ENCODE measurements at places on chromosomes 12 and 14. TPM values are rescaled to one million over a fixed set of nuclear protein-coding genes. Genes with fewer than 3 reads are reported as not detected.
A peak's percentile ranks its signal among the peaks of the same experiment; 100 is the strongest.

GRCh38 chr12:62158013-62158412 is 102.2 kb upstream of the USP15 start:
- no peak for DNase-seq

- peak; percentile 71 for DNase-seq
Measured at GRCh38 chr12:4506870-4507269, 31.8 kb upstream of the RAD51AP1 start.

- peak; percentile 13 for DNase-seq
Measured at GRCh38 chr12:27176765-27177164, 67.3 kb upstream of the STK38L start.

DNA sequence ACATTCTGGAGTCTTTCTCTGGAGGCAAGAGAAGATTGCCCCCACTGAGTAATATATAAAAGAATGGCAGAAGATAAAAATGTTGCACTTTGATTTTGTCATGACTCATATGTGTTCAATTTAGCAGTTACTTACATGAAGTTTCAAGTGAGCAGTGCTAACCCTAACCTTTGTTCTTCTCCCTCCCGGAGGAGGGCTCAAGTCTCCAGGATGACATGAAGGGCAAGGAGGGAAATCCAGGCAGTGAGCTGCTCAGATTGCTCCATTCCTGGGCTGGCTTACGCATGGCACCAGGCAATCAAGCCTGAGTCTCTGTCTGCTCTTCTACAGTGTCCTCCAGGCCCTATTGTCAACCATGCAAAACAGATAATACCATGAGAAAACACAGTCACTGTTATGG is 322.3 kb downstream of the DUSP6 start:
- DNase-seq = no peak

DNA sequence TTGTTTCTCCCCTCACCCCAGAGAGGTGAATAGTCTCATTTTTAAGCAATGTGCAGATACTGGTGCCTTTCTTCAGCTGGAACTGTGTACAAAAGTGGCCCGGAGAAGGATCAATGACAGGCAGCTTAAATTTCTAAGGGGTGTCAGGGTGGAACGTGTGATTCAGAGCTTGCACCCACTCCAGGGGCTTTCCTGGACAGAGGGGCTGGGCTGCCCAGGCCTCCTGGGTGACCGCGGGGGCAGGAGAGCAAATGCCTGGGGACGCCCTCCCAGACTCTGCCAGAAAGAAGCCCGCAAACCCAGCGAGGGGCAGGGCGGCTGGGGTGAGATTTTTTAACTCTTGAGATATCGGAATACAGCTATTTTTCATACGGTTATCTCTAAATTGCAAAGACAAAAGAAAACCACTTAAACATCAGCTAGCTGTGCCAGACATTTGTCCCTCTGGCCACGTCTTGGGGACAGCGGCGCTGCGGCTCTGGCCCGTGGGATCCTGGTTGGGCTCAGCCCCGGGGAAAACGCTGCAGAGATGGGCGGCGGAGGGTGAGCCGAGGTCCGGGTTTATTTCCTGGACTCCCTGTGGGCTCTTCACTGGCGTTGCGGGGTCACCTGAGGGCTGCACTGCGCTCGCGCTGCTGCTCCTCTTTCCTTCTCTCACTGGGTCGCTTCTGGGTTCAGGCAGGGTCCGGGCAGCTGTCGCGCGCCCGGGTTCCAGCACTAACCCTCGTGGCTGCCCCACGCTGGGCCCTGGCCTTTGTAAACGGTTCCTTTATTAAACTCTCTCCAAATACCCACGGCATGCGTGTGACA is 35.8 kb downstream of the NFKBIA start:
- DNase-seq = no peak

DNA sequence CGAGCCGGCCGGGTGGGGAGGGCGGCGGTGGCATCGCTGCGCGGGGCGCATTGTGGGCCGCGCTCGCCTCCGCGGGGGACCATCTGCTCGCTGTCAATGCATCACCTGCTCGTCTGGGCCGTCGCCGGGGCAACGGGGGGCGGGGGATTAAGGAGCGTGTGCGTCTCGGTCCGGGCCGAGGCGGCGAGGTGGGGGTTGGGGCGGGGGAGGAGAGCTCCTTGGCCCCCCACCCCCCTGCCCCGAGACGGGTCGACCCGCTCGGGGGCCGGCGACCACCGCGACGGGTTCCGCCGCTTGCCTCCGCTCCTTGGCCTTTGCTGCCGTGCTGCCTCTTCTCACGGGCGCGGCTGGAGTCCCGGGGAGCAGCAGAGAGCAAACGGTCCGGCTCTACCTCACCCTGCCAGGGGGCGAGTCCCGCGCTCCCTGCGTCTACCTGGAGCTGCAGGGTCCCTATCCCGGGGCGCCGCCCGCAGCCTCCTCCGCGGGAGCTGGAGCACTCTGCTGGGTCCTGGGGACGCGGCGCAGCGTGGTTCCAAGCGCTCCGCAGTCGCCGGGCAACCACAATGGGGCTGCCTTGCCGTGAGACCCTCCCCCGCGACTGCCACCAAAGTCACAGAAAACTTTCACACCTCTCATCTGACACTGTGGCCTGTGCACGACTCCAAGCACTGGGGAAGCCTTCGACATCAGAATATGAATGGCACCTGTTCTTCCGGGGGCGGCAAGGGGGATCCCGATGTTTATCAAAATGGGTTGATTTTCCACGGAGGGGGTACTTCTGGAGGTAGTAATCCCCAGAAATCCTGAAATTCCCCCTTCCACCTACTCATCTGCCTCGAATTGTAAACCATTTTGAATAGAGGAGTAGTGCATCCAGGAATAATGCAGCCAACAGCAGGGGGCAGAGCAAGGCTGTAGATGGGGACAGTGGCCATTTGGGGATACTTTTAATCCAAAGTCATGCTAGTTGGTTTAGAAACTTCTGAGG is at the start of gene C12orf42:
Gene C12orf42 (minus strand): TSS at position 500 of the 988 bp plus-strand sequence. CDS start 17,542 bp downstream, outside the sequence.
- peak; percentile 78 for DNase-seq

- DNase-seq = no peak
Measured at GRCh38 chr12:71980538-71980937, 41.9 kb downstream of the TPH2 start.

GRCh38 chr12:101027200-101027599 is 182.8 kb downstream of the SLC5A8 start:
- DNase-seq = no peak

GRCh38 chr14:37598747-37599506 is 3.5 kb downstream of the TTC6 start:
- DNase-seq = no peak

DNA sequence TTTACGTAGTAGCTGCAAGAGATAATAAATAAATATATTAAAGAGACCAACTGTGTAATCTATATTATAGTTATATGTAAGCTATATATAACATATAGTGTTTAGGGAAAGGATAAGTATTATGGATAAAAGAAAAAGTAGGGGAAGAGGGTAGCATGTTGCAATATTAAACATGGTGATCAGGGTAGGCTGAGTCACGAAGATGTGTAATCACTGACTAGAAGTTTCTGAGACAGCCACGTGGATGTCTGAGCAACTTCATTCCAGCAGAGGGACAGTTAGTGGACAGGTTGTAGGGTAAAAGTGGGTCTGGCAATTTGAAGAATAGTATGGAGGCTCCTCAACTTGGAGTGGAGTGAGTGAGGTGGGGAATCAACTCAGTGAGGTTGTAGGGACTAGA is 109.7 kb downstream of the ANO4 start:
- no peak for DNase-seq

DNA sequence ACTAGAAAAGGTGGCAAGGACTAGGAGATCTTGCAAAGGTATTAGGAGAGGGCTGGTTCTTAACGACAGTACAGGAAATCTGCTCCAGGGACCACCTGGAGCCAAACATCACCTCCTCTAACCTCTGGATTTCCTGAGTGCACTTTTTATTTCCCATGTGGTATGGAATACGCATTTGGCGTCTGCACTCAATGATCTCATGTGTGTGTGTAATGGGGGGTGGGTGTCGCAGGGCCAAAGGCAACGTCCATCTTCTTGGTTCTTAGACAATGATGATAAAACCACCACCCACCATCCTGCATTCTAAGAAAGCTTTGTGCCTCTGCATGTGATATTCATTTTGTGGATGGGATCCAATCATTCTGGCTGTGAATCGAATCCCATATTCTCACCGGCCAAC is 68.8 kb downstream of the CLMN start:
- no peak for DNase-seq

DNA sequence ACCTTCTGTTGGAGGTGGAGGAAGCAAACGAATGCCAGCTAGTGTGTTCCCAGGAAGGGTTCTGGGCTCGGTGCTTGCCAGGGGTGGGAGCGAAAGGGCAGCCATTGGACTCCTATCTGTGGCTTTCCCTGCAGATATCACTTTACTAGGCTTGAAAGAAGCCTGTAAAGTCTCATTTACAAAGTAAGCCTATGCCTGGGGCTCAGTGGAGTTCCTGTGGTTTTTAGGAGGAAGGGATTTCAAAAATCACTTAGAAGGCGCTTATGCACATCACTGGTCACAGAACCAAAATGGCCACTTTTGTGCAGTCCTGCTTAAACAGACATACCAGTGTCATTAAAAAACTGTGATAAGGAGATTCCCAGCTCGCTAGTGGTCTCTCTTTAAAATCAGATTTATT is 22.7 kb downstream of the CLMN start:
- no peak for DNase-seq

- DNase-seq = no peak
Measured at GRCh38 chr14:20905676-20906075, 14.5 kb downstream of the RNASE3 start.

DNA sequence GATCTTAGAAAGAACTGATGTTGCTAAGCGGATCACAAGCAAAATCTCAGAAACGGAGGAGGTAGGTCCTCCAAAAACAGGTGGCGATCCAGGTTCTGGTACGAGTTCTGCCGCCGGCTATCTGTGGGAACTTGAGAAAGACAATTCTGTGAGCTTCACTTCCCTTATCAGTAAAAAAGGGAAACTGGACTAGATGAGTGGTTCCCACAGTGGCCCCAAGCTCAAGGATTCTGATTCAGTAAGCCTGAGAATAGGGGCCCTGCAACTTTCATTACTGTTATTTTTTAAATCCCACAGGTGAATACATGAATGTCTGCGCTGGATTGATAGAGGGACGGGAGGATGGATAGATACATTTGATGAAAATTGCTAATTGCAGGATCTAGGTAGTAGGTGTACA is 160.2 kb downstream of the PPM1H start:
- no peak for DNase-seq

- DNase-seq = no peak
Measured at GRCh38 chr12:1226951-1227350, 235.9 kb downstream of the ERC1 start.

GRCh38 chr12:67811437-67812361 is 163.2 kb downstream of the DYRK2 start:
- no peak for DNase-seq

- no peak for DNase-seq
Measured at GRCh38 chr14:99282261-99283050, 10.5 kb upstream of the BCL11B start.

DNA sequence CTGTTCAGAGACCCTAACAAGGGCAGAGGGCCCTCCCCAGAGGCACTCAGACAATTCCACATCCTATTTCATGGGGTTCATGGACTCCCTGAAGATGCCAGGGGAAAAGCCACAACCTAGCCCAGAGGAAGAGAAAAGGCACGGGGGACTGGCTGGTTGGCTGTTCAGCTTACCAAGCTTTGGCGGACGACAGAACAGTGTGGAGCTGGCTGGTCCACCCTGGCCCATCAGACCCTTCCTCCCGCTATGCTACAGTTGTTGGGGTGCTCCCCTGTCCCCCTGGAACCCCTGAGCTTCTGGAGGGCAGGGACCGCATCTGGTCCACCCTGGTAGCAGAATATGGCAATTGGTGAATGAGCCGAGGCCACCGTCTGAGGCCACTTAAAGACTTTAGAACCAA is 6.3 kb downstream of the TESC start:
- DNase-seq = no peak

DNA sequence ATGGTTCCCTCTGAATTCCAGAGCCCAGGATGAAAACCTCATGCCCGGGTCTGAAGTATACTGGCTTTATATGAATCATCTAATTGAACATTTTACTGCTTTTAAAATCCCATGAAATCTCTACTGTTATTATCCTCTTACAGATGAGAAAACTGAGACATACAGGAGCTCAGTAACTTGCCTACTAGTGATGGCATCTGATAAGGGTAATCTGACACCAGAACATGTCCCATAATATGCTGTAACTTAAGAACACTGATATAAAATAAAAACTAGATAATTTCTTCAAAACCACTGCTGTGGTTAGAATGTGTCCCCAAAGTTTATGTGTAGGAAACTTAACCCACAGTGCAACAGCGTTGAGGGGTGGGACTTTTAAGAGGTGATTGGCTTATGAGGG is 219.6 kb upstream of the TMTC1 start:
- no peak for DNase-seq

DNA sequence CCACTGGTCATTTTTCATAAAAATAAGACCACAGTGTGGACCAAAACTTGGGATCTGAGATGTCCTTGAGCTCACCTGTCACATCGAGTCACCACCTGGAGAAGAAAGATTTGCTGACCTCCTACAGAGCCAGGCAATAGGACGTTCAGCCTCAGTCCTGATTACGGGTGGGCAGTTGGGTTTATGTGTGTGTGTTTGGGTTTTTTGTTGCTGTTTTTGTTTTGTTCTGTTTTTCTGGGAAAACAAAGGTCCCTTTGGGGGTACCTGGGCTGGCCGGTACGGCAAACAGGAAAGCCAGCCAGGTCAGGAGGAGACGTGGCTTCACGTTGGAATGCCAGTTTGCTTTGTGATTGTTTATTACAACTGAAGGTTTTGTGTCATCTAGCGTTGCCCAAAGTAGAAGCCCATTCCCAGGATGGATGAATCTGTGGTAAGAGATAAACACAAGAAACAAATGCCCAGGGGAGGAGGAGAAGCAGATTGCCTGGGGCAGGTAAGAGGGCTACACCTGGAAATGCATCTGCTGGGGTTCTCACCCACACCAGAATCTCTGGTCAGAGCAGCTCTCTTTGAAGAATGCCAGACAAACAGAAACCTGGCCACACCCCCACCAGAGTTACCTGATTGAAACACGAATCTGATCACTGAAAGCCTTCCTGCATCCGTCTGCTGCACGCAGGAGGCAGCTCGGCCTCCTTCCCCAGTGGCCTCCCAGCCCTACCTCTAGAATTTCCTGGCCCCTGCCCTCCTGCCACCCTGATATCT is 100.1 kb upstream of the DIO3 start:
- DNase-seq = no peak

C3AR1 gene
- 1.4 TPM for total RNA-seq

NT5DC3 gene
- total RNA-seq = 4.0 TPM

EFS gene
- total RNA-seq = not detected

KRT82 gene
- total RNA-seq = not detected

NTN4 gene
- 0.71 TPM for total RNA-seq

GZMH gene
- 1.2 TPM for total RNA-seq

Data from CD4-positive, alpha-beta T cell (primary cell).